ENCODE measurements at places on chromosomes 7 and 10.

GRCh38 chr7:38232502-38233366 is 40.7 kb downstream of the TARP start:
- no peak for DNase-seq

- DNase-seq: no peak
These were observed 28.5 kb upstream of the ASCC1 start for GRCh38 chr10:72244573-72245038.

DNA sequence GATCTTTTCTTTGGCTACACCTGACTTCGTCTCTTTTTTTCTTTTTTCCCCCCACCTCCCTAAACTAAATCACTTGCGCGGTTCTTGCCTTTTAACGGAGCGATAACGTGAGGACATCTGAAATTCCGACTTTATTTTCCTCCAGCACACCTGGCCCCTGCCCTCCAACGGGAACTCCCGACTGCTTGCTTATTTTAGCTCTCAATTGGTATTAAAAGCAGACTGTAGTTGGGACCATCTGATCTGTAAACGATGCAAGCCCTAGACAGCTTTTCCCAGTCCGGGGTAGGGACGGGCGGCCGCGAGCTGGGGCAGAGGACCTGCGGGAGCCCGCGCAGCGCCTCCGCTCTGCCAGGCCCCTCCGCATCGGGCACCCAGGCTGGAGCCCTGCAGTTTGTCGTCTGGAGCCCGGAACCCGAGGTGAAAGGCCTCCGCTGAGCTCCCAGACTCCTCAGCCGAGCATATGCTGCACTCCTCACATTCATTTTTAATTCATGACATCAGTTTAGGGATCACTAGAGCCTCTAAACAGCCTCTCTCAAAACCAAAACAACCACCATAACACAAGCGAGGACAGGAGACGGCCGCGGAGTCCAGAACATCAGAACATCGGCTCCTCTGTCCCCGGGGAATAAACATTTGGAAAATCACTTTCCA is 10.0 kb upstream of the EMX2 start:
- no peak for DNase-seq

DNA sequence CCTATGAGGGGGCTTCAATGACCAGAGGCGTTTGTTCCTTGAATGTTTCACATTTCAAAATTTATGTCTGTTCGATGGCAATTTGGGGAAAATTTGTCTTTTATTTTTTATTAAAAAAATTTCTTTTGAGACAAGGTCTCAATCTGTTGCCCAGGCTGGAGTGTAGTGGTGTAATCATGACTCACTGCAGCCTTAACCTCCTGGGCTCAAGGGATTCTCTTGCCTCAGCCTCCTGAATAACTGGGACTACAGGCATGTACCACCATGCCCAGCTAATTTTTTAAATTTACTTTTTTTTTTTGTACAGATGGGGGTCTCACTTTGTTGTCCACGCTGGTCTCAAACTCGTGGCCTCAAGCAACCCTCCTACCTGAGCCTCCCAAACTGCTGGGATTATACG is 39.7 kb downstream of the OTUD1 start:
- DNase-seq: no peak

DNA sequence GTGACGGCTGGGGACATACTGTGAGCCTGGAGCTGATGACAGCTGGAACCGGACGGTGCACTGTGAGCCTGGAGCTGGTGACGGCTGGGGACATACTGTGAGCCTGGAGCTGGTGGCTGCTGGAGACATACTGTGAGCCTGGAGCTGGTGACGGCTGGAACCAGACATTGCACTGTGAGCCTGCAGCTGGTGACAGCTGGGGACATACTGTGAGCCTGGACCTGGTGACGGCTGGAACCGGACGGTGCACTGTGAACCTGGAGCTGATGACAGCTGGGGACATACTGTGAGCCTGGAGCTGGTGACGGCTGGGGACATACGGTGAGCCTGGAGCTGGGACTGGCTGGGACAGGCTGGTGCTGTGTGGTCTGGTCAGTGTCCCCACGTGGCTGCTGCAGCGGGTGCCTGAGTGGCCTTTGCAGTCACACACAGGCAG is 47.9 kb downstream of the PTPRN2 start:
- no peak for DNase-seq

Data from non-pigmented ciliary epithelial cell (primary cell).